Activated T-cell treated with anti-CD3 and anti-CD28 coated beads, Interleukin-2, amount 50 U/mL, for 48 hours (primary cell): ENCODE measurements at places on chromosomes 12 and 14.

GRCh38 chr12:75739912-75740311 is 228.5 kb upstream of the KRR1 start:
- DNase-seq = no peak

DNA sequence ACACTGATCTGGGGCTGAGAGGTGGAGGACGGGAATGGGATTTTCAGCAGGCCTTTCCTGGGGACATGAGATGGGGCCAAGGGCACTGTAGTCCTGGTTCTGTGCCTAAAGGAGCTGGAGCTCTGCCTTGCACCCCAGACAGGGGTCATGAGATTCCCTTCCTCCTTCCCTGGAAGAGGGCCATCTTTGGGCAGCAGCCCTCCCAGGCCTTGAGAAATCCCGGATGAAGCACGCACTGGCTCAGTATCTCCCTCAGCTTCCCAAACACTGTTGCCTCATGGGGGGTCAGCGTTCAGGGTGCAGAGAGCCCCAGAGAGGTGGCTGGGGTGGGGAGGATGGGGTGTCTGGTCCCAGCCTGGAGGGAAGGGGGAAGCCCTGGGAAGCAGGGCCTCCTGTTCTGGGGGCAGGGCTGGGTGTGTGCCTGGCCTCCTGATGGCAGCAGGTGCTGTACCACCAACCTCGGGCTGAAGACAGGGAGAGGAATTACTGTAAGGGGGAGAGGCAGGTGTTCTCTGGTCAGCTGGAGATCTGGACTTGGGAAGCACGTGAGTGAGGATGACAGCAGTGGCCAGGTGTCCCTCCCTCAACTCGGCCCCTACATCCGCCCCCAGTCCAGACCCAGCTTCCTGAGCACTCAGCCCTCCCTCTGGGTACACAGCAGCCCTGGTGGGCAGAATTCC is 8.4 kb upstream of the NR4A1 start:
- no peak for DNase-seq

- DNase-seq = peak; percentile 65
These were observed 84.4 kb downstream of the ARF6 start for GRCh38 chr14:49977126-49977841.

- no peak for DNase-seq
These were observed at the start of gene RDH5 for GRCh38 chr12:55720071-55720564. Gene RDH5, plus strand, starts transcription at chr12:55720393. Its CDS starts 792 bp downstream, at chr12:55721185.

GRCh38 chr12:29208060-29208459 is 59.0 kb downstream of the FAR2 start:
- DNase-seq = no peak

DNA sequence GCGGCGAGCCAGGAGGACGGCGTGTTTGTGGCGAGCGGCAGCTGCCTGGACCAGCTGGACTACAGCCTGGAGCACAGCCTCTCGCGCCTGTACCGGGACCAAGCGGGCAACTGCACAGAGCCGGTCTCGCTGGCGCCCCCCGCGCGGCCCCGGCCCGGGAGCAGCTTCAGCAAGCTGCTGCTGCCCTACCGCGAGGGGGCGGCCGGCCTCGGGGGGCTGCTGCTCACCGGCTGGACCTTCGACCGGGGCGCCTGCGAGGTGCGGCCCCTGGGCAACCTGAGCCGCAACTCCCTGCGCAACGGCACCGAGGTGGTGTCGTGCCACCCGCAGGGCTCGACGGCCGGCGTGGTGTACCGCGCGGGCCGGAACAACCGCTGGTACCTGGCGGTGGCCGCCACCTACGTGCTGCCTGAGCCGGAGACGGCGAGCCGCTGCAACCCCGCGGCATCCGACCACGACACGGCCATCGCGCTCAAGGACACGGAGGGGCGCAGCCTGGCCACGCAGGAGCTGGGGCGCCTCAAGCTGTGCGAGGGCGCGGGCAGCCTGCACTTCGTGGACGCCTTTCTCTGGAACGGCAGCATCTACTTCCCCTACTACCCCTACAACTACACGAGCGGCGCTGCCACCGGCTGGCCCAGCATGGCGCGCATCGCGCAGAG is 873 bp downstream of the PLXNC1 start:
- peak; percentile 59 for DNase-seq

GRCh38 chr12:130806574-130806973 is 32.5 kb downstream of the STX2 start:
- no peak for DNase-seq

DNA sequence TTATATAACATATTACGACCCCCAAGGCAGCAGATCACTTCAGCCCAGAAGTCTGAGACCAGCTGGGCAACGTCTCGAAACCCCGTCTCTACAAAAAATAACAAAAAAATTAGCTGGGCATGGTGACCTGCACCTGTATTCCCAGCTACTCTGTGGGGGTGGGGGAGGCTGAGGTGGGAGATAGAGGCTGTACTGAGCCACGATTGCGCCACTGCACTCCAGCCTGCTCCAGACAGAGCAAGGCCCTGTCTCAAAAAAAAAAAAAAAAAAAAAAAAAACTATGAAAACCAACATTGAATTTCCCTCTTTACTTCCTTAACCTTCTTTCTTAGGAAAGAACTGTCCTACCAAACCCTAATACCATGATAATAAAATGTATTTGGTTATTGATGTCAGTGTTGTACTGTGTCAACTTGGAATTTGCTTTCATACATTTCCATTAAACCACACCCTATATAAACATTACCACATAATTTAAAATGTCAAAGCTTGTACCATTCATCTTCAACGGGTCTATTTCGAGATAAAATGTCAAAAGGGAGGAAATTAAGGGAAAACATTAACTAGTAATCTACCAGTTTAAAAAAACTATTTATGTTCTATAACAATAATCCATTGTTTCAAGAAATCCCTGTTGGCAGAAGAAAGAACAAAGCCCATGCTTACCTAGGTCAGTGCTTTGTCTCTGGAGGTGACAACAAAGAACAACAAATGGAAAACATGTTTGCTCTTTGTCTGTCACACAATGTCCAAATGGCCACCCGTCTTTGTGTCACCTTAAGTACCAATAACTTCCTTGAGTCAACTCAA is 17.4 kb downstream of the GALNT4 start:
- no peak for DNase-seq

- no peak for DNase-seq
These were observed 5.1 kb downstream of the BCL7A start for GRCh38 chr12:122026706-122027333.

DNA sequence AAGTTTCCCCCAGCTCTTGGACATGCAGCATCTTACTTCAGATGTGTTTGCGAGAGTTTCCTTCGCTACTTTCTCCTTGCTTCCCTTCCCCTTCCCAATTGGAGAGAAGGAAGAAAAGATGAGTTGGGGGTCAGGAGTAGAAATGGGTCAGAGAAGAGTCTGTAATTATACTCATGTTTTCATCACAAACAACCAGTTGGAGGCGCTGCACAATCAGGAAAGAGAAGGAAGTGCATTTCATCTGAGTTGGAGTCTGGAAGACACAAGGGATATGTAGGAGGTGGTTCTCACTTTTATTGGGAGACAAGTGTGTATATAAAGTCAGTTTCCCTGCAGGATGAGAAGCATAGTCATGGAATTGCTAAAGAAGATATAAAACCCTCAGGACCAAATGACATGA is 31.3 kb upstream of the VSX2 start:
- DNase-seq = no peak

DNA sequence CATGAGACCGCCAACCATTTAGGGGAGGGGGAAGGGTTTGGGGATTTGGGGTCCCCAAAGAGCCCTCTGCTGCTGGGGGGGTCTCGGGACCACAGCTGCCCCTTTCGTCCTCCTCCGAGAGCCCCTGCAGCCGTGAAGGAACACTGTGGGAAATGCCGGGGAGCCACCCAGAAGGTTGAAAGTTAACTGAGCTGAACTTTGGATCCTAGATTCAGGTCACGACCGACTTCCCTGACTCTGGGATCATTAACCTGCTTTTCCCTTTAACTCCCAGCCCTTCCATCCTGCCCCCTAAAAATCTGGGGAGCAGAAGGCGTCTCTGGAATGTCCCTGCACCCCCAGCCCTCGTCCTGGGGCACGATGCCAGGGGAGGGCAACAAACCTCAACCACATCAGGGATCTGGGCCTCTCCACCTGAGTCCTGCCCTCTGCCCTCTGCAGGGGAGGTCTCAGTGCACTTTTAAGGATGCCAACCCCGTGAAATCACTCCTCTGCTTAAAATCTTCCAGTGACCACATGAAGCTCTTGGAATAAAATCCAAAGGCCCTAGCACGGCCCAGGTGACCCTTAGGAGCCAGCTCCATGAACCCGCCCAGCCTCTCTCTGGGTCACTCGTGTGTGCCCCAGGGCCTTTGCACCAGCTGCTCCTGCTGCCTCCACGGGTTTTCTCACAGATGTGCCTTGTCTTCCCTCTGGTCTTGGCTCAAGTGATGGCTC is 95.0 kb downstream of the RFLNA start:
- no peak for DNase-seq

GRCh38 chr12:31650918-31651317 is 8.6 kb upstream of the ETFBKMT start:
- no peak for DNase-seq

- no peak for DNase-seq
These were observed 75.9 kb upstream of the AMIGO2 start for GRCh38 chr12:47155457-47156166.

DNA sequence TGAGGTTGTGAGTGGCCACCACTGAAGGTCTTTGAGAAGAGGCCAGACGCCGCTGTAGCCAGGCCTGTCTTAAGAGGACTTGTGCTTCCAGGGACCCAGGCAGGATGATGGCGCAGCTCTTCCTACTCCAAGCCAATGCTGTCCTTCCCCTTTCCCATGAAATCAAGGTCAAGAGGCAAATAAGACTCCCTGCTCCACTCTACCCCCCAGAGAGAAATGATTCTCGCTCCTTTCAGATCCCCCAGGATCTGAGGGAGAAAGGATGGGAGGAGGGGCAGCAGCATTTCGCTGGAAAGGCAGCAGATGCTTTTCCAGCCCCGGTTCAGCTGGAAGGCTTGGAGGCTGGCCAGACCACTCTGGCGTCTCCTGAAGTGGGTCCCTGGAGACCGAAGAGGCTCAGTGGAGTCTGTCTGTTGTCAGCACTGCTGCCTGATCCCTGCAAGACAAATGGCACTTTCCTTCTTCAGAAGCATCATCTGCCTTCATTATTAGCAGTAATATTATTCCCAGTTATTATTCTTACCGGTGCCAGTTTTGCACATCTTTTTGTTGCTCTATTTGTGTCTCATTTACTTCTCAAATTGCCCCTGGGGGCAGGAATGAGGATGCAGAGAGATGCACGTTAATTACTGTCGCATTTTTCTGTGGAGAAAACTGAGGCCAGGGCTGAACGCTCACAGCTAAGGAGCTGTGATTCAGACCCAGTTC is 51.4 kb downstream of the C14orf132 start:
- DNase-seq = no peak

- DNase-seq = no peak
These were observed 116.2 kb upstream of the ATP2B1 start for GRCh38 chr12:89824822-89825221.

- DNase-seq = no peak
These were observed 18.4 kb downstream of the ZFC3H1 start for GRCh38 chr12:71645268-71645667.

DNA sequence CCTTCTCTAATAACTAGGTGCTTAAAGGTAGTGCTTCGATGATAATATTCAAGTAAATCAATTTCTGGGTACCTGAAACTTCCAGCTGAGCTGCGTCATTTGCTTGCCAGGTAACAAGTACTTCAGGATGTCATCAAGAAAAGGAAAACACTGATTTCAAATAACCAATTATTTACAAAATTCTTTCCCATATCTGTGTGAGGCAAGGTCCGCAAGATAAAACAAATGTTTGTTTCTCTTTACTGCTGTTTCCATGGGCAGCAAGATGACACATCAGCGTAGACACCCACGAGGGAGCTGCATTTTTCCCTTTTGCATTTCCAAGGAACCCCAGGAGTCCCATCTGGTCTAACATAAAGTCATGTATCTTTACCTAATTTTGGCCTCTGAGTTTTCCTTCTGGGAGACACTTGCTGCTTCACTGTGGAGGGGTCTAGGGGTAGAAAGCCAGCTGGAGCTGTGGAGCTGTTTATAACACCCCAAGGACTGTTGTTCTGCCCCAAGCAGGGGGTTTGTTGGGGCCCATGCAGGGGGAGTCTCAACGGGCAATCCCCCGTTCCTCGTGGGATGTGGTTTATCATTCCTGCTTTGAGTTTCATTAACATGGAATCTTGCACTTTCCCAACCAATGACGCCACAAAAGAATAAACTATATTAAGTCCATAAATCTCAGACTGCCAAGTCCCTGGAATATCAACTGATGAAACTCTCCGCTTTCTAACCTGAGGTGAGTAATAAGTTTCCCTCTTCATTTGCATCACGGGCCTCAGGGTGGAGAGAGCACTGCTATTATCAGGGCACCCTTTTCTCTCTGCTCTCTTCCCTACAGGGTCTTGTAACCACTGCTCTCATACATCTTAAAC is 112.8 kb upstream of the PELI2 start:
- no peak for DNase-seq

DNA sequence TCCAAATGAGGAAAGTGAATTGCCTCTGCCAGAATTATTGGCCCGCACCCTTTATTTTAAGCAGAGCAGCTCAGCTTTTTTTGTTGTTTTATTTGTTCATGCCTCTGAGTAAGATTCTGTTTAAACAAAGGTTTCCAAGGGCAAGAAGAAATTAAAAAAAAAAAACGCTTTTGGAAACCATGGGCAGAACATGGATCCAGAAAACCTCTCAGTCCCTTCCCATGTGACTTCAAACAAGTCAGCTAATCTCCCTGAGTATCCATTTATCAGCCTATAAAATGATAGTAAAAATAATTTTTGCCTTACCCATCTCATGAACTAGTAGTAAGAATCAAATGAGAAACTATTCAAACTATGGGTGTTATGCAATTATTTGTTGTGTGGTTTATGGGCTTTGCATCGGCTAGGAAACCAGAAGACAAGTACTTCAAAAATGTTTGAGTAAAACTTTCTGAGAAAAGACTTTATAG is 27.6 kb downstream of the KITLG start:
- no peak for DNase-seq

GRCh38 chr14:103563844-103564505 is 1.2 kb downstream of the COA8 start:
- DNase-seq = no peak

DNA sequence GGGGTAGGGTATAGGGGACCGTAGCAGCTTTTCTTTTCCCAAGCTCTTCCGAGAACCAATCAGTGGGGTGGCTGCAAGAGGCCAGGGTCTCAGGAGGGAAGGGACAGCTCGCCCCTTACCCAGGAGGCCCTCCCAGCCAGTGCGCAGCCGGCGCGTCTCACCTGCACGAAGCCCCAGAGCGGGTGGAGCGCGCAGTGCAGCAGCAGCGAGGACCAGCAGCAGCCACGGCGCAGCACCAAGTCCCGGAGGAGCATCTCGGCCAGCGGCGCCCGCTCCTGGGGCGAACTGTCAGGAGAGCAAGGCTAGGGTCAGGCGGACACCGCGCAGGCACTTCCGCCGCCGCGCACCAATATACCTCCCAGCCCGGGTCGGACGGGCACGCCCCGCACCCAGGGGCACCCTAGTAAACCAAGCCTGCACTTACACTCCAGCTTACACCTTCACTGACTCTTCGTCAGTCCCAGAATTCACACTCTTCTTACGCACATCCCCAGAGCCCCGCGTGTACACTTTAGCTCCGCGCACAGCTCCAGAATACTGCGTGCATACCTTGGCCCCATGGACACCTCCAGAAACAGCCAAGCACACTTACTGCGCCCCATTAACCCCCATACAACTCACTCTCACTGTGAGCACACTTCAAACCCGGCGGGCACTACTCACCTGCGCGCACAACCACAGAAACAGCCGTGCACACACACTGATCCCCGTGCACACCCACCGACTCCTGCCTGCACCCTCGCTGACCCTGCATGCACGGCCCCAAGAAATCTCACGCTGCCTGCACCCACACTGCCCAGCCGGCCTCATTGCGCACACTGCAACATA is 606 bp downstream of the PRIMA1 start:
- DNase-seq = no peak

GRCh38 chr12:89454080-89454848 is 70.3 kb downstream of the GALNT4 start:
- no peak for DNase-seq

GRCh38 chr14:105015242-105015641 is 5.6 kb downstream of the CDCA4 start:
- DNase-seq = no peak
